ENCODE measurements at places on chromosomes 5 and 9. TPM values are rescaled to one million over a fixed set of nuclear protein-coding genes. Genes with fewer than 3 reads are reported as not detected.

SLC22A4 gene
- 12.0 TPM for total RNA-seq

OMD gene
- total RNA-seq, result not detected

SLC36A3 gene
- total RNA-seq, result not detected

WASHC1 gene
- 4.1 TPM for total RNA-seq

ZNF462 gene
- total RNA-seq, result 4.6 TPM

TRAF1 gene
- total RNA-seq, result 4.6 TPM

NEUROG1 gene
- total RNA-seq, result not detected

C7 gene
- not detected for total RNA-seq

SPATA31A7 gene
- total RNA-seq, result not detected

YTHDC2 gene
- total RNA-seq, result 15.5 TPM

SFXN1 gene
- 53.6 TPM for total RNA-seq

TMEM8B gene
- total RNA-seq, result 0.27 TPM

PCDH12 gene
- 17.1 TPM for total RNA-seq

GRM6 gene
- total RNA-seq, result not detected

PCDHA12 gene
- total RNA-seq, result not detected

SMIM33 gene
- not detected for total RNA-seq

ICE1 gene
- 19.1 TPM for total RNA-seq

SOHLH1 gene
- total RNA-seq, result not detected

FOXD4L4 gene
- not detected for total RNA-seq

Data from mammary microvascular endothelial cell (primary cell).